ENCODE measurements at places on chromosomes 11 and 22.

GRCh38 chr22:20249797-20250354 is 18.2 kb downstream of the RTN4R start:
- peak; percentile 83 for DNase-seq

DNA sequence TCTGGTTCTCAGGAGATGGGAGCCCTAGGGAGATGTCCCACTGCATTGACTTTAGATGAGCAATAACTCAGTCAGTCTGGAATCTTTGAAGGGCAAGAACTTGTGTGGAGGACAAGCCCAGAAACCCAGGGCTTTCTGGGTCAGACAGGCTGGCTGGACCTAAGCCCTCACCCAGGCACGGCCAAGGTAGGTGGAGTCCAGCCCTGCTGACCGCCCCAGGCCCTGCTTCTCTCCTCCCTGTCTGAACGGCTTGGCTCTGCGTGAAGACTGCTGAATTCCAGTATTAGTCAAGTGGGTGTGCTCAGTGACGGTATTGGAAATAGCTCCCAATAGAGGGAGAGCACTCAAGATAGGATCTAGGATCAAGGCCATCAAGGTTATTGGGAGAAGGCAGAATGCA is 6.1 kb downstream of the CXCR5 start:
- DNase-seq: no peak

DNA sequence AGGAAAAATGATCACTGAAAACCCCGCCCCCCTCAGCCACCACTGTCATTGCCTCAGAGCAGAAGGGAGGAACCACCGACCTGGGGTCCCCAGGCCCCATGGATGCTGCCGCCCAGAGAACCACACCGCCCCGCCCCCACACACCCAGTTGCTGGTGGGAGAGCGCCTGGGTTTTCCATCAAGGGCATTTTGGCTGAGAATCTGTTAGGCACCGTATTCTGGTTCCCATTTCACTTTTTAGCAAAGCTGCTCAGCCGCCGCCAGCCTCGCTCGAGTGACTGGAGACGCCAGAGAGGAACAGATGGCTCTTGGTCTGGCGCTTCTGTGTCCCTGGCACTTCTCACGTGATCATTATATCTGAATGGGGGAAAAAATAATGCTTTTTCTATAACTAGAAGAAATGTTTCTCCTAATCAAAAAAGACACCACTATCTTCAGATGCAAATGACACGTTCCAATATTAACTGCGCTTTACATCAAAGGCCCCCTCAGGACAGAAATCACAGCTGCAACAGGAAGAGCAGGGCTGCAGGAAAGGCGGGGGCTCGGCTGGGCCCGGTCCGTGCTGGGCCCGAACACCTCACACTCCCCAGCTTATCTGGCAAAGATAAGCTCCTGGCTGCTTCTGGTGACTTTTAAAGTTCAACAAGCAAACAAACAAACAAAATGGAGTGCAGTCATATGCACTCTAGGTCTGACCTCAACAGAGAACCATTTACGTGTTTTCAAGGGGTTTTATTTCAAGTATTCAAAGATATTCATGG is 149.8 kb downstream of the MPPED1 start:
- DNase-seq: no peak

GRCh38 chr11:66883016-66883965 is 26.4 kb downstream of the LRFN4 start:
- DNase-seq: no peak

DNA sequence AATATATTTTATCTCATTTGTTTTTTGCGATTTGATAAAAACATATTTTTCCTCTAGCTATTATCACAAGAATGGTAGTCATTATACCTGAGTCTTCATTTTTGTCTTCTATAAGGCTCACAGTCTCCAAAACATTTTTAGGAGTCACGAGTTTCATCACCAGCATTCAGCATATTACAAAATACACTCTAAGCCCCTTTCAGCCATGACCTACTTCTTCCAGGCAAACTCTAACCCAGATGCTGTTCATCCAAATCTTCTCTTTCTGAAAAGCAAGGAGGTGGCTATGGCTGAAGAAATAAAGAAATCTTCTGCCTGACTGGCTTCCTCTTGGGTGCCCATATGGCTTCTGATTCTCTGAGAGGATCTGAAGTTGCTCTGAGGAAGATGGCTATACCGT is 35.7 kb upstream of the USP47 start:
- DNase-seq: no peak

DNA sequence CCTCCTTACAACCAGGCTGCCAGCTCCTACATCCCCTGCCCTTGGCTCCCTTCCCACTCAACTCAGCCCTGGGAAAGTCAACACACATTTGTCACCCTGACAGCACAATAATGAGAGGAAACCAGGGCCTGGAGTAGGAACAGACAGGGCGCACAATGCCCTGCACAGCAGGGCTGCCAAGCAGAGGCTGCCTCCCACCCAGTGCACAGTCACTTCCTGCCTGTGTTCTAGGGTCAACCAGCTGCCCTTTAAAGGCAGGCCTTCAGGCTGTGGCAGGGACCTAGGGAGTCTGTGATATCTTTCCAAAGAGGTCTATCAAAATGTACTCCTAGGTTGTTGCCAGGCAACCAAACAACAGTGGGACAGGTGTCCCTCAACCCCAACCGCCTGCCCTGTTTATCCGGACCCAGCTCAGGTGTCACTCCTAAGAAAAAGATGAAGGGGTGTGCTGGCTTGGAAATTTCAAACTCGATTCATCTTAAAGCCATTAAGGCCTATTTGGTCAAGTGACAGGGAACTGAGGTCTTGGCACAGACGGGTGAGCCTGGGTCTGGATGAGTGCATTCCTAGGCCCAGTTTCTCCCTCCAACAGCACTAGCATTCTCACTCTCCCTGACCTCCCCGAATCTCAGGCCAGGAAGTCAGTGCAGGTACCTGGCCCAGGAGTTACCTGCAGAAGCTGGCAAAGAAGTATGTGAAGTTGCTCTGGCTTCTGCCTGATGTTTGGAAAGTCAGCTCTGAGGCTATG is 110.3 kb upstream of the PITPNB start:
- DNase-seq: no peak

- no peak for DNase-seq
These were observed 228.6 kb upstream of the DDI1 start for GRCh38 chr11:103807806-103808205.

GRCh38 chr22:30413001-30413400 is 12.6 kb upstream of the MTFP1 start:
- DNase-seq: no peak

- no peak for DNase-seq
These were observed 6.8 kb downstream of the APIP start for GRCh38 chr11:34909415-34909814.

GRCh38 chr11:6778518-6778917 is 4.3 kb upstream of the OR2AG1 start:
- no peak for DNase-seq

GRCh38 chr11:24828938-24829605 is 332.2 kb downstream of the LUZP2 start:
- no peak for DNase-seq

DNA sequence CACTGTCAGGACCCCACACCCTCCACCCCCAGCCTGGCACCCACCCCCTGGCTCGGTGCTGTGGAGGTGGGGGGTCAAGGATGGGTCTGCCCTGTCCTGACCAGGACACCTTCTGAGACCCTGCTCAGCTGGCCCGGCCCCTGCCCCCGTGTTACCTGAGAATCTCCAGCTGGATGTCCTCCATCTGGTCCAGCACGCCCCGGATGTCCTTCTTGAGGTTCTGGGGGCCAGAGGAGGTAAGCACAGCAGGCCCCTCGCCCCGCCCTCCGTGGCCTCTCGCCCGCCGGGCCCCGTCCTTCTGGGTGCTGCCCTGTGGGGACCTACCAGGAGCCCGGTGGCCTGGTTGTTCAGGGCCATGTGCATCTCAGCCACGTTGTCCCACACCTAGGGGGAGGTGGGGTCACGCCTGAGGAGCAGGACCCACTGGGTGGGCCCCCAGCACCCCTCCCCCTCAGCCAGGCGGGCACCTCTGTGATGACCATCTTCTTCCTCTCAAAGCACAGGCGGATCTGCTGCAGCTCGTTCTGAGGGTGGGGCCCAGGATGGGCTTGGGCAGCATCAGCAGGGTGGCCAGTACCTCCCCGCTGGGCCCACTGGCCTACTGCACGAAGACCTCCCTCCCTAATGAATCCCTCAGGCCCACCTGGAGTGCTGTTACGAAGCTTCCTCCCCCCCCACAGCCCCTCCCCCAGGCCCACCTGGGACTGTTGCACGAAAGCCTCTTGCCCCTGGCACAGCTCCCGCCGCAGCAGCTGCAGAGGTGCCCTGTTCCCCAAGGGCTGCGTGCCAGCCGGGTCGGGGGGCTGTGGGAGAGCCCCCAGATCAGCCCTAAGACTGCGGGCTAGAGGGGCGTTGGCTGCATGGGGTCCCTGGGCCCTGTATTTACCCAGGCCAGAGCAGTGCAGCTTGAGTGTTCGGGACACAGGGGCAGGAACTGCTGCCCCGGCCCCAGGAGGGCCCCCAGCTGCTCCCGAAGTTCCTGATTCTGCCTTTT is 1.3 kb downstream of the CCDC188 start:
- DNase-seq: no peak

- DNase-seq: no peak
These were observed 3.5 kb downstream of the ZDHHC24 start for GRCh38 chr11:66542362-66542761.

GRCh38 chr11:43921561-43922294 is 20.7 kb upstream of the C11orf96 start:
- no peak for DNase-seq

DNA sequence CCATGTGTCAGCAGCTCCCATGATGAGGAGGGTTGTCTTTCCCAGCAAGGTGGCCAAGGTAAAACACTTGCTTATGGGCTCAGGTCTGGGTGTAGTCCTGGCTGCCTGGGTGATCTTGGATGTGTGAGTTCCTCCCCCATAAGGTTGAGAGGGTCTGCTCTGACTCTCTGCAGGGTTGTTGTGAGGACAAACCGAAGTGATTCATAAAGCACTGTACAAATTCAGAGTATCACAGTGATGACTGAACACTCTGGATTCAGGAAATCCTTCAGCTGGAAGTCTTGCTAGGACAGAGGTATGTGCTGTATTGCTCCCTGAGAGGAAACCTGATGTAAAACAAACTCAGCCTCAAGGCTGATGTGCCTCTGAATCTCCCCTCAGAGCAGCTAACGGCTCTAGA is 220.9 kb upstream of the PITPNB start:
- DNase-seq: no peak

- peak; percentile 10 for DNase-seq
These were observed 19.2 kb upstream of the FNBP4 start for GRCh38 chr11:47786373-47786772.

DNA sequence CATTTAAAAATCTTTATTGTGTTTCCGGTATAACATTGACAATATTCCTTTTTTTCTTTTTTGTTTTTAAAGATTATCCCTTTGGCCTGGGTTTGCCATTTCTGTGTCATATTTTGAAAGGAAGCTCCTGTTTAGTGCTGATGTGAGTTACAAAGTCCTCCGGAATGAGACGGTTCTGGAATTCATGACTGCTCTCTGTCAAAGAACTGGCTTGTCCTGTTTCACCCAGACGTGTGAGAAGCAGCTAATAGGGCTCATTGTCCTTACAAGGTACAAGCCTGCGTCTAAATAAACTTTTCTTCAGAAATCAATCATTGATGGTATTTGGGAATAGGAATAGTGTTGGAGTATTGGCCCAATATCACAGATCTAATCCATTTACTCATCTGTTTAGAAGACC is 19.8 kb downstream of the PIWIL4 start:
- DNase-seq: no peak

- DNase-seq: no peak
These were observed 5.6 kb downstream of the SYTL2 start for GRCh38 chr11:85805387-85805786.

DNA sequence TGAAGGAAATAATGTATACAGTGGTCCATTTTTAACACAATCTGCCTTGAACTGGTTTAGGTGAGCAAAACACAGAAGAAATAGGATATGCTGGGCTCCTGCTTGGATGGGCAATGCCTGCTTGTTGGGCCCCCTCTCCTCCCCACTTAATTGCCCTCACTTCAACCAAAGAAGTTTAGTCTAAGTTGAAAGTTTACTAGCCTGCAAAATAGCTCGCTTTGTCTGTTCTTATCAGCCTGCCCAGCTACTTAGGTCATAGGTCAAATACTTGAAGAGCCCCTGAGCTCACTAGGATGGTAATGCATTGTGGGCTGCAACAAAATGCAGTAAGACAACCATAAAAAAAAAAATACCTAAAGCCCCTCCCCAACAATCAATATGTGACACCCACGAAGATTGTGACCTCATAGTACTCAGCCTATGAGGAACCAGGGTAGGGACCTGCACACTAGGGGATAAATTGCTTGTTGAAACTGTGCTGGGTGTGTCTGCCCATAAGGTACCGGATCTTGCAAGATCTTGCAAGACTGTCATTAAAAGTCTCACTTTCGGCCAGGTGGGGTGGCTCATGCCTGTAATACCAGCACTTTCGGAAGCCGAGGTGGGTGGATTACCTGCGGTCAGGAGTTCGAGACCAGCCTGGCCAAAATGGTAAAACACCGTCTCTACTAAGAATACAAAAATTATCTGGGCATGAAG is 10.9 kb downstream of the DRICH1 start:
- no peak for DNase-seq

- no peak for DNase-seq
These were observed 18.5 kb upstream of the APOBEC3A start for GRCh38 chr22:38938925-38939324.

DNA sequence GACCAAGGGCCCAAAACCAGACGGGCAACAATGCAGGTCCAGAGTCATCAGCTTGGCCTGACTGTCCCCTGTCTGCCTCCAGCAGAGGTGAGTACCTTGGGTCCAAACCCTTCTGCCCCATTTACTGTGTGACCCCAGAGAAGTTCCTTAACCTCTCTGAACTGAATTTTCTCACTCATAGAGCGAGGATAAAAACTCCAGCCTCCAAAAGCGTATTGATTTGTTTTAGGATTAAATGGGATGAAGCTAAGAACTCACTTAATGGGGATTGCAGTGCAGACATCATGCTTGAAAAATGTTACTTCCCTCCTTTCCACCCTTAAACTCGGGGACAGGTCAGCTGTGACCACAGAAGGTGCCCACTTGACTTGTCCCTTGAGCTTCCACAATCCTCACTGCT is 22.6 kb downstream of the IGLL1 start:
- no peak for DNase-seq

Measured in hindlimb muscle (tissue), 1 donor.